Articular chondrocyte of knee joint (primary cell): ENCODE measurements at places on chromosomes 5 and 9. TPM values are rescaled to one million over a fixed set of nuclear protein-coding genes. Genes with fewer than 3 reads are reported as not detected.

The MCC gene
- total RNA-seq, result 39.5 and 43.6 TPM in 2 replicates

The GFI1B gene
- total RNA-seq, result 0.11 TPM in 1 of 2 replicates, not detected in the other

The GNG10 gene
- total RNA-seq, result 112 and 130 TPM in 2 replicates

The SPOCK1 gene
- 145 and 172 TPM in 2 replicates for total RNA-seq

The NPR3 gene
- 82.1 and 154 TPM in 2 replicates for total RNA-seq

The CARTPT gene
- total RNA-seq, result not detected in 2 replicates

The IL4 gene
- total RNA-seq, result not detected in 2 replicates

The NR6A1 gene
- 0.26 and 0.76 TPM in 2 replicates for total RNA-seq

The GABRA1 gene
- total RNA-seq, result not detected in 2 replicates

The REEP5 gene
- total RNA-seq, result 57.1 and 60.2 TPM in 2 replicates
